Activated naive CD8-positive, alpha-beta T cell treated with anti-CD3 and anti-CD28 coated beads, Interleukin-2, amount 10 ng/mL, durations not matched to agents 7 days and 5 days (primary cell): ENCODE measurements at places on chromosomes 11 and 22. TPM values are rescaled to one million over a fixed set of nuclear protein-coding genes. Genes with fewer than 3 reads are reported as not detected.

GRCh38 chr11:68948935-68949334 is 31.9 kb downstream of the MRGPRD start:
- no peak overlapping the region for H3K27ac ChIP-seq
- no peaks in the 10 kb centered on the region for H3K4me1 ChIP-seq
- H3K27me3 ChIP-seq: no peaks in the 10 kb centered on the region
- no peaks in the 10 kb centered on the region for H3K36me3 ChIP-seq
- no peak for DNase-seq
- H3K4me3 ChIP-seq: no peak overlapping the region

GRCh38 chr11:100759856-100760255 is 72.8 kb downstream of the ARHGAP42 start:
- H3K36me3 ChIP-seq: no peaks in the 10 kb centered on the region
- no peak for DNase-seq
- H3K27me3 ChIP-seq: no peaks in the 10 kb centered on the region
- no peak overlapping the region for H3K27ac ChIP-seq
- no peaks in the 10 kb centered on the region for H3K4me1 ChIP-seq
- H3K4me3 ChIP-seq: no peak overlapping the region

The SOX6 gene
- total RNA-seq: not detected

GRCh38 chr11:75955443-75955842 is 140.4 kb downstream of the UVRAG start:
- peaks cover 13% of the 10 kb centered on the region for H3K36me3 ChIP-seq
- H3K27me3 ChIP-seq: no peaks in the 10 kb centered on the region
- no peak for DNase-seq
- H3K27ac ChIP-seq: no peak overlapping the region
- H3K4me3 ChIP-seq: no peak overlapping the region

DNA sequence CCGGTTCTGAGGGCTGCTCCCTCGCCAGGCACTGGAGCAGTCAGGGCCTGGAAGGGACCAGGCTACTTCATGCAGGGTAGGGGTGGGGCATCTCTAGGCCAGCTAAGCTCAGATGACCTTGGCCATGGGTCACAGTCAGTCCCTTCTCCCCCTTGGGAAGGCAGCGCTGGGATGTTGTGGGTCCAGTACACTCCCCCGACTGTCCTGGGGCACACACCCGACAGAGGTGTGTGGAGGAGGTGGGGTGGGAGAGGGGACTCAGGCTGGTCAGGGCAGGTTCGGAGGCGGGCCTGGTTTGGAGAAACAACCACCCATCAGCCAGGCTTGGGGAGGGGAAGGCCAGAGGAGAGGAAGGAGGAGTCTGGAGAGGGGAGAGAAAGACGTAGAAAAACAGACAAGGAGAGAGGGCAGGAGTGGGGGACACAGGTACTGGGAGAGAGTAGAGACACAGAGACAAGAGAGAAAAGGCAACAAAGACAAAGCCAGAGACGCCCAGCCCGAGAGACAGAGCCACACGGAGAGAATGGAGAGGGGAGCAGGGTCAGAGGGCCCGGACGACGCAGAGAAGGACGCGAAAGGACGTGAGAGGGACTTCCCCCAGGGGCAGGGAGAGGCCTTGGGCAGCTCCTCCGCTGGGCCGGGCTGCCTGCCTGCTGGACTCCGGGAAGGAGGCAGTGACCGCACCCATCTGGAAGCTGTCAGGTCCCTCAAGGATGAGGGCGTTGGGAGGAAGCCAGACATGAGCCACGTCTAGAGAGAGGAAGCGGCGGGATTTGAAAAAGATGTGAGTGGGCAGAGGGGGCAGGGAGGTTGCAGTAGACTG is 30.6 kb upstream of the TSKU start:
- no peaks in the 10 kb centered on the region for H3K36me3 ChIP-seq
- no peak overlapping the region for H3K4me3 ChIP-seq
- peaks cover 12% of the 10 kb centered on the region for H3K27me3 ChIP-seq
- DNase-seq: no peak

DNA sequence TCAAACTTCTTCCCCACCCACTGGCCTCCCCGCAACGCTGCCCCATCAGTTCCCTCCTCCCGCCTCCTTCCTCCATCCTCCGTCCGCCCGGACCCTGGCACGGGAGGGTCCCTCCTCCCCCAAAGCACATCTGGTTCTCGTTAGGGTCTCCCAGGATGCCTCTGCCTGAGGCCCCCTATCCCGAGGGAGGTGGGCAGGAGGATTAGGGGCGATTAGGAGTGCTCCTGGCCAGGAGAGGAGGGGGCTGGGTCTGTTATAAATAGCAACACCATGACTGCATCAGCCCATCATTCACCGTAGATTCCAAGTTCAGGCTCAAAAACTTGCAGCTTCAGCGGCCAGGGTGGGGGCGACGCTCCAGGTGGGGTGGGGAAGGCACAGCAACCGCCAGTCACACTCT is 10.4 kb downstream of the MYRF start:
- no peaks in the 10 kb centered on the region for H3K4me1 ChIP-seq
- no peak overlapping the region for H3K4me3 ChIP-seq
- no peak overlapping the region for H3K27ac ChIP-seq
- no peaks in the 10 kb centered on the region for H3K36me3 ChIP-seq
- no peak for DNase-seq

- peaks cover 2% of the 10 kb centered on the region for H3K36me3 ChIP-seq
- no peaks in the 10 kb centered on the region for H3K27me3 ChIP-seq
- H3K4me1 ChIP-seq: peaks cover 2% of the 10 kb centered on the region
- no peak overlapping the region for H3K4me3 ChIP-seq
Observed at GRCh38 chr11:69134957-69135356, 20.8 kb upstream of the SMIM38 start.

DNA sequence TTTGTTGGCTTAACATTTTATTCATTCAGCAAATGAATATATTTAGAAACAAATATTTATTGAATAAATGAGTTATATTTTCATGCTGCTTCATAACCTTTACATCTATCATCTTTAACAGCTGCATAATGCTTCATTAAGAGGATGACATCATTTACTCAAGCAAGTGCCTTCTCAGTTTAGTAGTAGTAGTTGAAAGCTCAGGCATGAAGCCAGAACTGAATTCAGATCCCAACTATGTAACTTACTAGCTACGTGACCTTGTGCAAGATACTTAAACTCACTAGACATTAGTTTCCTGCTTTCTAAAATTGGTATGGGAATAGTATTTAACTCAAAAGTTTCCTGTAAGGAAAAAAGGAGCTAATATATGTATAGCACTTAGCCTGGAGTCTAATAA is 90.3 kb downstream of the TMPRSS5 start:
- no peak overlapping the region for H3K27ac ChIP-seq
- no peaks in the 10 kb centered on the region for H3K4me1 ChIP-seq
- H3K4me3 ChIP-seq: no peak overlapping the region
- H3K27me3 ChIP-seq: peaks cover 15% of the 10 kb centered on the region

The XRCC6 gene
- total RNA-seq: 215 TPM

- H3K27ac ChIP-seq: no peak overlapping the region
- peak overlapping the region; percentile 56 for H3K4me3 ChIP-seq
- H3K36me3 ChIP-seq: no peaks in the 10 kb centered on the region
- peaks cover 47% of the 10 kb centered on the region for H3K27me3 ChIP-seq
Observed at GRCh38 chr22:33919391-33920196, 682 bp downstream of the LARGE1 start.

The MRGPRE gene
- total RNA-seq: not detected

The CCDC179 gene
- total RNA-seq: not detected

DNA sequence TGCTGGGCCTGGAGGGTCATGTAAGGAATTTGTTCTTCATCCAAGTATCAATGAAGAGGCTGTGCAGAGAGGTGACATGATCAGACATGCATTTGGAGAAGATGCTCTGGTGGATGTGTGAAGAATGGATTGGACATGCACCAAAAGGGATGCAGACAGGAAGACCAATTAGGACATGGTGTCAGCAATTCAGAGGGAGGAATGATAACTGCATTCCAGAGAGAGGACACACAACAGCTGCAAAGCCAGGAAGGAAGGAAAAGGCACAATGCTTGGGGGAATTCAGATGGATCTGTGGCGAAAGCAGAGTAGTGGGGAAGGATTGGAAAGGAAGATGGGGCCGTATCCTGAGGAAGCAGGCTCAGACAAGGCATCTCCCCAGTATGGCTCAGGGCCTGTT is 5.2 kb upstream of the ARRB1 start:
- H3K27ac ChIP-seq: no peak overlapping the region
- peaks cover 7% of the 10 kb centered on the region for H3K36me3 ChIP-seq
- no peak overlapping the region for H3K4me3 ChIP-seq
- no peak for DNase-seq
- H3K4me1 ChIP-seq: peaks cover 24% of the 10 kb centered on the region
- H3K27me3 ChIP-seq: no peaks in the 10 kb centered on the region

- no peaks in the 10 kb centered on the region for H3K4me1 ChIP-seq
- DNase-seq: no peak
- H3K27me3 ChIP-seq: peaks cover 3% of the 10 kb centered on the region
Observed at GRCh38 chr11:33531743-33532181, 168.9 kb downstream of the C11orf91 start.

The BATF2 gene
- total RNA-seq: 1.2 TPM

The KIRREL3 gene
- not detected for total RNA-seq

The OR51I2 gene
- not detected for total RNA-seq

The PRG3 gene
- not detected for total RNA-seq

GRCh38 chr11:129749141-129749540 is 66.5 kb upstream of the TMEM45B start:
- no peak overlapping the region for H3K27ac ChIP-seq
- H3K4me1 ChIP-seq: no peaks in the 10 kb centered on the region
- H3K36me3 ChIP-seq: no peaks in the 10 kb centered on the region
- H3K4me3 ChIP-seq: no peak overlapping the region
- no peak for DNase-seq

The SHANK3 gene
- 0.06 TPM for total RNA-seq

GRCh38 chr11:125605417-125605816 is 12.8 kb downstream of the STT3A start:
- H3K4me3 ChIP-seq: no peak overlapping the region
- H3K27me3 ChIP-seq: no peaks in the 10 kb centered on the region
- H3K4me1 ChIP-seq: no peaks in the 10 kb centered on the region
- H3K36me3 ChIP-seq: peaks cover 29% of the 10 kb centered on the region
- DNase-seq: no peak

GRCh38 chr11:109147726-109148125 is 274.3 kb upstream of the C11orf87 start:
- no peak for DNase-seq
- H3K27me3 ChIP-seq: peaks cover 5% of the 10 kb centered on the region
- H3K27ac ChIP-seq: no peak overlapping the region
- no peaks in the 10 kb centered on the region for H3K36me3 ChIP-seq

The PDGFD gene
- total RNA-seq: 0.39 TPM

DNA sequence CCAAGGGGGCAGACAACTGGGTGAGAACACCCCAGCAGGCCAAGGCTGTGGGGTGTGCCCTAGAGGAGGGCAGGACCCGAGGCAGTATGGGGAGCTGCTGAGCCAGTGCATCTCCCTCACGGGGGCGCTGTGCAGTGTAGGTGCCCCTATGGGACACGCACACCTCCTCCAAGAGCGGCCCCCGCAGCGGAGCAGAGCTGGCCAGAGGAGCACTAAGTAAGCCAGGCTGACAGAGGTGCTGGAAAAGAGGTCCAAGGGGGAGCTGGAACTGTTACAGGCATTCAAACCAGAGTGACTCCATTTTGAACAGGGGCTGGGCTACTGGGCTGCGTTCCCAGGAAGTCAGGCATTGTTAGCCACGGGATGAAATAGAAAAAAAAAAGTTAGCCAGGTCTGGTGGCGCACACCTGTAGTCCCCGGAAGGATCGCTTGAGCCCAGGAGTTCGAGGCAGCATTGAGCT is 41.8 kb downstream of the TST start:
- DNase-seq: peak; percentile 84
- H3K27me3 ChIP-seq: peaks cover 16% of the 10 kb centered on the region
- H3K36me3 ChIP-seq: no peaks in the 10 kb centered on the region
- H3K4me1 ChIP-seq: peaks cover 10% of the 10 kb centered on the region
- H3K4me3 ChIP-seq: peak overlapping the region; percentile 89
